ENCODE measurements at places on chromosomes 13 and 19.

DNA sequence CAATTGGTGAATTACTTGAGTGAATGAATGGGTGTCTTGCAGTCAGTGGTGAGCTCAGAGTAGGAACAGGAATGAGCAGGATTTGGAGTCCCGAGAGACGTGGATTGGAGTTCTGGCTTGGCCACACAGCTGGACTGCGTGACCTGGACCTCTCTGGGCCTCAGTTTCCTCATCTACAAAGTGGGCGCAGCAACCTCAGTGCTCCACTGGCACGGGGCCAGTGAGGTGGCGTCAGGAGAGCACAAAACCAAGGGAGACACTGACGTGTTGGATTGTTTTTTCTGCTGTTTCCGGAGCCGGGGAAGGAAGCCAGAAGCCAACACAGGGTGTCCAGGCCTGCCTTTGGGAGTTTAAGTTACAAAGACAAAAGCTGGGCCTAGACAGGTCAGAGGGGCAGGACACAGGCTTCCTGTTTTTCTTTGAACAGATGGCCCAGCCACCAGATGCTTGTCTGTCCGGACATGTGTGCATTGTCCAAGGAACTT is 6.5 kb upstream of the DOCK6 start:
- no peak for DNase-seq

DNA sequence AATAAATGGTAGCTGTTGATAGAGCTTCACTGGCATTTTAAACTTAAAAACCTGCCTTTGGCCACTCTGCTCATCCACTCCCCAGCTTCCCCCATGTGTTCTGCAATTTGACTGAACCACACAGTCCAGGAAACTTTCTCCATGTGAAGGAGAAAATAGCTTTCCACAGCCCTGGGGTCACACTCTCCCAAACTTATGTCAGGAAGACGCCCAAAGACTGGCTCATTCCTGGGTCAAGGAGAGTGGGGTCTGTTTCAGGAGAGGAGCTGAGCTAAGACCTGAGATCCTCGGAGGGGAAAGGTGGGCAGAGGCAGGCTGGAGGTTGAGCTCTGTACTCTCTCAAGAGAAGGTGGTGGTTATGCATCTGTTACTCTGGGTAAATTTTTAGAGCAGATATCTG is 48.7 kb upstream of the GPI start:
- no peak for DNase-seq

DNA sequence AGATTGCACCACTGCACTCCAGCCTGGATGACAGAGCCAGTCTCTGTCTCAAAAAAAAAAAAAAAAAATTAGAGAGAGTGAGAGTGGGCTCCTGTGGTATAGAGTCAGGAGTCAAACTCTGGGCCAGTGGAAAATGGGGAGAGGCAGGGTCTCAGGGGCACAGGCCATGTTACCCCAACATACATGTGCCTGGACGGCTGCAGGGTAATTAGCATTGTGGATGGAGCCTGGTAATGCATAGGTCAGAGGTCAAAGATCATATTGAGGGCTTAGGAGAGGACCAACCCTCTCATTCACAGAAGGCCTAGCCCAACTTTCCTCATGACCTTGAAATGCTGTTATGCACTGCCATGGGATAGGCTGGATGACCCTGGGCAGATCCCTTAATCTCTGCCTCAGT is 7.1 kb downstream of the CLIP3 start:
- no peak for DNase-seq

- peak; percentile 51 for DNase-seq
Measured at GRCh38 chr13:93496985-93497673, 270.5 kb downstream of the GPC6 start.

DNA sequence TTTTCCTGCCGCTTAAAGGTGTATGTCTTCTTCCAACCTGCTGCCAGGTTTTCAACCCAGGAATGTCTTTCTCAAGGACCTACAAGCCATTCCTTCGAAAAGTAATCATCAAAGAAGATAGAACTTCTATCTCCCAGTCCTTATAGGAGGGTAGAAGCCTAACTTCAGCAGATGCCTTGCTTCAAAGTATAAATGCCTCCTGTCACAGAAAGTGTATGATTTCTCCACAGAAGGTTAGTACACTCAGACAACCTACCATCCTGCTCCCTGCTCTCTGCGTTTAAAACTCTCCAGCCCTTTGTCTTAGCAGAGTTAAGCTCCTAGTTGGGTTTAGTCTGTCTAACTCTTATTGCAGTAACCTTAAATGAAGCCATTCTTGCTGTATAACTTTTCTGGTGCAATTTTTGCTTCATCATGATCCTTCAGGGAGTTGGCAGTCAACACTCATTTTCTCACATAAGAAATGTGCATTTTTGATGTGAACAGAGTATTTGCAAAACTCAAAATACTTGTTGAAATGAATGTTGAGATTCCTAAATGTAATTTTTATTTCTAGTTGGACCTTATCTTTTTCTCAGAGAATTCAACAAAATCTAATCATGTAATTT is 737.5 kb downstream of the LIG4 start:
- no peak for DNase-seq

GRCh38 chr13:112664501-112665203 is 25.2 kb upstream of the ATP11A start:
- no peak for DNase-seq

- no peak for DNase-seq
Measured at GRCh38 chr19:36196249-36196648, 18.2 kb downstream of the ZNF565 start.

DNA sequence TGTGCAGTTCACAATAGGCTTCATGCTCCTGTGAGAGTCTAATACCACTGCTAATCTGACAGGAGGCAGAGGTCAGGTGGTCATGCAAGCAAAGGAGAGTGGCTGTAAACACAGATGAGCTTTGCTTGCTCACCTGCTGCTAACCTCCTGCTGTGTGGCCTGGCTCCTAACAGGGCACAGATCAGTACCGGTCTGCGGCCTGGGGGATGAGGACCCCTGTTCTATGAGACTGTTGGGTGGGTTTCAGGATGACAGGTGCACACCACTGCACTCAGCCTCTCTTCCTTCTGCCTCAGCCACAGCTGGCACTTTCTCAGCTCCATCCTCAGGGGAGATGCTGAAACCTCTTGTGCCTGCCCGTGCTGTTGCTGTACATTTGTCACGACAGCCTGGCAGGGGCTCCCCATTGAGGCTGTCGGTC is 9.7 kb downstream of the CLEC4G start:
- DNase-seq = no peak

GRCh38 chr13:77628170-77628569 is 69.3 kb upstream of the SLAIN1 start:
- no peak for DNase-seq

DNA sequence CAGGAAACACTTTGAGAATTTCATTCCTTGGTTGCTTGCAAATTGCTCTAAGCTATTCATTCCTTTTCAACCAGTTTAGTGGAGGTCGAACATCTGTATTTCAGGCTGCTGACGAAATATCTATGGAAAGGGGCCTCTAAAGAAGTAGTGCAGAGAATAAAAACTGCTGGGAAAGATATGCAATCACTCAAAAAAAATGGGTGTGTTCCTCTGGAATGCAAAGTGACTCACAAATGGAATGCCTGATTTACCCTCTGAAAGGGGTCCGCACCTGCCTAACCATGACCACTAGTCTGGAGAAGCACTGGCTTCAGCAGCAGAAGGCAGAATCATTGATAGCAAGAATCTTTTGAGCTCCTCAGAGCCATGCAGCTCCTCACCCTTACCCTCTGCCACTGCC is 129.4 kb downstream of the PCDH9 start:
- no peak for DNase-seq

All from NCI-H2081 (cell line).